ENCODE measurements at places on chromosomes 1 and 21.

- no peak for DNase-seq
These were observed 45.4 kb upstream of the LRRN2 start for GRCh38 chr1:204730826-204731459.

DNA sequence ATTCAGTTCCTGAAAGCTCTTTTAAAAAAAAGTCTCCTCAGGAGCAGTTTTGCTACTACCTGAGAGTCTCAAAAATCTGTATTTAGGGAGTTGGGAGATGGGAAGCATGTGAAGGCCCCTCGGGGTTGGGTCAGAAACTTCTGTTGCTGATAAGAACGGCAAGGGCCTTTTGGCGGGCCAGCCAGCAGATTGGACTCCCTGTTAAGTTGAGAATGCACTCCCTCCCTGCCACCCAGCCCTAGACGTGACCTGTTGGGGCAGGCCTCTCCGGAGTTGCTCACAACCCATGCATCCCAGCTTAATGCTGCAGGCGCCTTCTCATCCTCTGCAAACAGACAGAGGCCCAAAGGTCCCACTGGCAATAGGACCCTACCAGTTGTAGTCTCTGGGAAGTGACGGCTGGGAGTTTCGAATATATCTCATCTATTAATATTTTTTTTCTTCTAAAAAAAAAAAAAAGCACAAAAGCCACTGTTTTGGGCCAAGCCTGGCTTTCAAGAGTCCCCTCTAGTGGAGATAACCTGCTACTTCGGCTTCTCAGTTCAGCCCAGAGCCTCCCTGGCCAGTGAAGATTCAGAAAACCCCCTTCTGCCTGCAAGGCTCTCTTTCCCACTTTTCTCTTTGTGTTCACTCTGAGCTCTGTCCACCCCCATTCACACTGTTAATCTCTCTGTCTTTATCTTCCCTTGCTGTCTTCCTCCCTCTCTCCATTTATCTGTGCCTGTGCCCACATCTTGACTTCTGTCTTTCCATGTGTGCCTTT lies 5.3 kb downstream of the PLXNA2 start:
- no peak for DNase-seq

DNA sequence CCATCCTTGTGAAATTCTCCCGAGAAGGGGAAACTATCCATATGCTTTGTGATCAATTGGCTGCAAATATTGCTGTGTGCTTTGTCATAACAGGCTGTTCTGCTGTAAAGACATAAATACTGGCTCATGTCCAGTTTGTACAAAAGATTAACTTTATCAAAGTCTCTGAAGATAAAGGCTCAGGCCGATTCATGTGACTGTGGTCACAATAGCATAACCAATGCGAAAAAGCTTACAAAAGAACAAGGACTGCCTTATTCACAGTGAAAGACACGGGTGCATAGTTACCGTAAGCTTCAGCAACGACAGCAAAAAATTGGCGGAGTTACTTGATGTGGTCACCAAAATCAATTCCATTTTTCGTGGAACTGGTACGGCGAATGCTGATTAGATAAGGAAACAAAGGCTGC lies 173.6 kb upstream of the CHRM3 start:
- no peak for DNase-seq

GRCh38 chr1:47995306-47996050 lies 1.7 kb downstream of the TRABD2B start:
- no peak for DNase-seq

DNA sequence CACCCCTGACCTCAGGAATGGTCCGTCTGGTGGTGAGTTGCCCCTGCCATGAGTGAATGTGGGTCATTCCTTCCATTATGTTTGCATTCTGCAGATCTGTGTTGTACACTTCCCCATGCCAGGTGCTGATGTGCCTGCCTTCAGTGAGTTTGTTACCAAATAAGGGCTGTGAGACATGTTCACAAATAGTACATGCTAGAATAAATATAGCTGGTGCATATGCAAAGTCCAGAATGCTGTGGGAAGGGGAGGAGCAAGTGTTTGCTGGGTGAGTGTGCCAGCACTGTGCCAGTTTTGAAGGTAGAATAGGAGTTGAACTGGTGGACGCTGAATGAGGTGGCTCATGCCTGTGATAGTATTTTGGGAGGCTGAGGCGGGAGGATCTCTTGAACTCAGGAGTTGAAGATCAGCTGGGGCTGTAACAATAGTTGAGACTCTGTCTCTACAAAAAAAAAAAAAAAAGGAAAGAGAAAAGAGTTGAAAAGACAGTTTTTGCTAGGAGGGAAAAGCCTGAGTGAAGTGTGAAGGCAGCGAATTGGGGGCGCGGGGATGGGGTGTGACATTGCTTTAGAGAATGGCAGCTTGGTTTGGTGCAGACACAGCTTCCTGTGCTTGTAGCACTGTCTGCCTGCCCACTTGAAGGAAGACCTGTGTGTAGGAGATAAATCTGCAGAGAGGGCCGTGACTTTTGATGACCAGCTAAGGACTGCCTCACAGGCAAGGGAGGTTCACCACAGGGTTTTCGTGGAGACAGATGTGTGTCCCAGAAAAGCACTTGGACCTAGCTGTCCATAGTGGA lies 61.1 kb downstream of the LGR6 start:
- no peak for DNase-seq

- DNase-seq, result no peak
These were observed 37.3 kb upstream of the ACTL8 start for GRCh38 chr1:17717594-17718535.

DNA sequence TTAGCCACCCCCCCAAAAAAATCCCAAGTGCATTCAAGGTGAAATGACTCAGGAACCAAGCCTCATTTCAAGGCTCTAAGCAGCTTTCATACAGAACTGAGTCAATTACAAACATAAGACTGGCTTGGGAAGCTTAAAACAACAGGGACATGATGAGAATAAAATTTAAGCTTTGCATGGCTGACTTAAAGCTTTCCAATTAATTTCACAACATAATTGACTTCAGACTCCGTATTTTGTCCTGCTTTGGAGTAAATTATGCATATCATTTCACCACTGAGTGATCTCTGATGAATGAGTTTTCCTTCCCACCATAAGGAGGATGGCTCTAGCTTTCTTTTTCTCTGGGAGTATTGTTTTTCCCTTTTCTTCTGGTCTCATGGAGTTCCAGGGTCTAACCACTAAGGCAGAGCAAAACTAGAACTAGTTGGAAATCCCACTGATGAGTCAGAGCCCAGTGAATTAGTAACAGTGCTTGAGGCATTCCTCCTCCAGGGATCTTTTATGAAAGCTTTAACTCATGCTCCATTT lies 72.8 kb downstream of the XCL2 start:
- DNase-seq, result no peak

DNA sequence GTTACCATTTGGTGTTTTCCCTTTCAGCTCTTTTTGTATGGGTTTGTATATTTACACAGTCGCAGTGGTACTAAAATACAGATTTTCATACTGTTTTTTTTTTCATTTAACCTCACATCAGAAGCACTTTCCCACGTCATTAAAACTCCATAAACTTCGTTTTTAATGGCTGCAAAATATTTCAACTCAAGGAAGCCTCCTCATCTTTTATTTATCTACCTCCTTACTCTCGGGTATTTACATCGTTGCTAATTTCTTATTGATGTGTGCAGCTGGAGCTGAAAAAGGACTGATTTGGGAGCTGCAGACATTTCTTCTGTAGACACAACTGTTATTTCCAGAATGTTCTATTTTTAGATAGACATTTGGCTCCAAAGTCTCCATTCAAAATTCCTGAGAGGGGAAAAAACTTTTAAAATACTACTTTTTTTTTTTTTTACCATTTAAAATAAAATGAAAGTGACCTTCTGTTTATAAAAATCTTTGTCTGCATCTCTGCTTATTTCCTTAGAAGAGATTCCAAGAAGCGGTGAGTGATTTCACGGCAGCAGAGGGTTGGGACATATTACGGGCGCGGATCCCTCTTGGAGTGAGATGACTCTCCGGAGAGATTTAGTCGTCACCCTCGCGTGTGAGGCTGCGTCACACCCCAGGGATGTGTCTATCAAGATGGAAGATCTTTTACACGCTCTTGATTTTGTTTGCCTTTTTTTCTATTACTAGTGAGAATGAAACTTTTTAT lies 10.1 kb downstream of the RUNX3 start:
- DNase-seq, result no peak

DNA sequence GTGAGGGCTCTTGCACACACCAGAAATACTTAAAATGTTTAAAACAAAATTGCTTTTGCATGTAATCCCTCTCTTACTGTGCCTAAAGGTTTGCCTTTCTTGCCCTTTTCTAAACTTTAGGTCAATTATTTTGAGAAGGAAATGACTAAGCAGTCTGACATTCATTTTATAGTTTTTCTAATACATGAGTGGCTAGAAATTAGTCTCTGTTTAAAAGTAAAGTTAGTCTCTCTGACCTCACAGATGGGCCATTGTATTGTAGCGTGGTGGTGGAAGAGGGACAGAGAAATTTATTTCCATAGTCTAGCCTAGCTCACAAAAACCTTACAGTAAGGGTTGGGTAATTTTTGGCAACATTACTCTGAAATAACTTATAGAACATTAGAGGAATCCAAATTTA lies 3.6 kb upstream of the COL11A1 start:
- no peak for DNase-seq

DNA sequence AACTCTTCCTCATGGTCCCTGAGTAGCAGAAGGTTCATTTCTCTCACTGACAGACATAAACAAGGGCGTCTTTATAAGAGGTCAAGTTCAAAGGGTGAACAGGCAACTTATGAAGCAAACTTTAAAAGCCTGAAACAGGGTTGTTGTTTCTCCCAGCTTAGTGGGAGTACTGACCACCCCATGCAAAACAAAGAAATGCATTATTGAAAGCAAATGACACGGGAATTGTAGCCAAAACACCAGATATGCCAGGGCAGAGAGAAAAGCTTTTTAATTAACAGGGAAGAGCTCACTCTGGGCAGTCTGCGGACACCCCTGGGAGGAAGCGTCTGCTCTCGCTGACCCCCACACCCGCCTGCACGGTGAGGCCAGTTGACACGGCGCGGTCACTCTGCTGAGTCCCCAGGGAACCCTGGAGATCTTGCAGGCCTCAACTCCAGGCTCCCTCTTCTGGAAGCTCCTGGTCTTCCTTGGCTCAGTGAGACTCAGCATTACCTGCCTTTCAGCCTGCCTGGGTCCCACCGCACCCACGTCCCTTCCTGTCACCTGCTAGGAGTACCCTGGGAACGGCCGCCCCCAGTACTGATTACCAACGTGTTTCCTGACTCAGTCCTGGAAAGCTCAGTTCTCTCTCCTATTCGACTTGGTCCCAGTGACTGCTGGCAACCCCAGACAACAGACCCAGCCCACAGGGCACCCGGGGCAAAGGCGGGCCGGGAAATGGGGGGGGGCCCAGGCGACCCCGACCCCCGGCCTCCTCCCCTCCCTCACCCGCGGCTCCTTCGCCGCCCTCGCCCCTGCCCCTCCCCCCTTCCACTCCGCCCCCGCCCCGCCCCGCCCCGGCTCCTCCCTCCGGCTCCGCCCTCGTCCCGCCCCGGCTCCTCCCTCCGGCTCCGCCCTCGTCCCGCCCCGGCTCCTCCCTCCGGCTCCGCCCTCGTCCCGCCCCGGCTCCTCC lies 972 bp downstream of the CFAP410 start:
- no peak for DNase-seq

- no peak for DNase-seq
These were observed 497.8 kb downstream of the TTLL7 start for GRCh38 chr1:83500987-83501591.

DNA sequence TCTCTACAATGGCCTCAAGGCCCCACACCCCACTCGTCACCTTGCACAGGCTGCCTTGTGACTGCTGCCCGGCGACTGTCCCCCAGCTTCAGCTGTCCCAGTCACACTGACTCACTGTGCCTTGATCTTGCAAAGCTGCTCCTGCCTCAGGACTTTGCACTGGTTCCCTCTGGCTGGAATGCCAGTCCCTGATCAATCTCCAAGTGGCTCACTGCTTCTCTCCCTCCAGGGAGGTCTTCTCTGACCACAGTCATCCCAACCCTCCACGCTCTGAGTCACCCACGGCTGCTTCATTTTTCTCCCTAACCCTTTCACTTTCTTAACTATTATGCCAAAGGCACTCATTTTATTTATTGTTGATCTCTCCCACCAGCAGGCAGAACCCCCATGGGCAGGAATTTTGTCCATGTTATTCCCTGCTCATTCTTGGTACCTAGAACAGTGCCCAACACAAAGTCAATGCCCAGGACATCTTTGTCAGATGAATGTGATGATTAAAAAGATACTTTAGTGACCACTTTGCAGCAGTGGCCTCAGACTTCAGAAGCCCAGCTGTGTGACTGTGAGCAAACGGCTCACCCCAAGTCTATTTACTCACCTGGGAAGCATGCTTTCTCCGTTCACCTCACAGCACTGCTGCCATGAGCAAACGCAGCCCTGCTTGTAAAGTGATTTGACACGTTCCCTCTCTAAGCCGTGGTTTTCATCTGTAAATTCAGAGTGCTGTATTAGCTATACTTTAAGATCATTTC lies 53.4 kb downstream of the ZBTB18 start:
- no peak for DNase-seq

GRCh38 chr1:228007801-228008341 lies 1.1 kb downstream of the WNT3A start:
- no peak for DNase-seq

DNA sequence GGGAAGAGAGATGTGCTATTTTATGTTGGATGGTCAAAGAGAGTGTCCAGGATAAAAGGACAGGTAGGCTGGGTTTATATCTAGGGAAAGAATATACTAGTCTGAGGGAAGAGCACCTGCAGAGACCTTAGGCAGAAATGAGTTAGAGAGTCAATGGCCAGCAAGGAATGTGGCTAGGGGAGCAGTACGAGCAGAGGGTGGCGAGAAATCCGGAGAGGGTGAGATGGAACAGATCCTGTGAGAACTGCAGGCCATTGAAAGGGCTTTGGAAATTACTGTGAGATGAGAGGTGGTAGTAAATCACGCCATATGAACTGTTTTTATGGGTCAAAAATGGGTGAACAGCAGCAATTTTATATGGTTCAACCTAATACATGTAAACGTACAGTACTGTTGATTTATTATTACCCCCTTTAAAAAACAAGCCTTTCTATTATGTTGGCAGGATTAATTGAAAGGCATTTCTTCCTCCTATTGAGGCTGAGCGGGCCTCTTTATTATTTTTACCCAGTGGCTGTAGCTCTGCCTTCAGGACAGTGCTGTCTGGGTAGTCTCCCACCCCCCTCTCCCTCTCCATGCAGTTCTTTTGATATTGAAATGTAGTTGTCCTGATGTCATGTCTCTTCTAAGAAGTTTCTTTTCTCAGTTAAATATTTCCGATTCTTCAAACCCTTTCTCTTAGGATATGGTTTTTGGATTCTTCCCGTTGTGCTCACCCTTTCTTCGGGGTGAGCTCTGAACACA lies 75.2 kb upstream of the CD1D start:
- no peak for DNase-seq

- DNase-seq, result no peak
These were observed 56.6 kb downstream of the SUCO start for GRCh38 chr1:172589553-172589952.

GRCh38 chr1:91856996-91857395 lies 29.0 kb downstream of the TGFBR3 start:
- DNase-seq, result no peak

- DNase-seq, result no peak
These were observed 102.4 kb downstream of the PTGER3 start for GRCh38 chr1:70945251-70945650.

GRCh38 chr1:200260597-200261335 lies 149.1 kb downstream of the ZNF281 start:
- DNase-seq, result no peak

DNA sequence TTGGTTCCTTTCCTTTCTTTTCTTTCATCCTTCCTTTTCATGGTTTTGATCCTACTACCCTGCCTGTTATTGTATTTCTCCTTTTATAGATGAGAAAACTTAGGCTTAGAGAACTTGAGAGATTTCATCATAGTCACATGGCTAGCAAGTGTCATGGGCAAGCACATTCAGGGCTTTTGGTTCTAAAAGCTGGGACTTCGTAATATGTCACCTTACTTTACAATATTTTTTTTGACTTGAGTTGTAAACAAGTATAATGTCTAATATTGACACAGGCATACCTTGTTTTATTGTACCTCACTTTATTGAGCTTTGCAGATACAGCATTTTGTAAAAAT lies 70.7 kb downstream of the MTR start:
- DNase-seq, result no peak
